COLO829 (cell line): ENCODE measurements at places on chromosomes 16 and 17.

- no peak for DNase-seq
Measured at GRCh38 chr16:79097771-79098170, 502.8 kb downstream of the MAF start.

GRCh38 chr17:75850928-75851692 lies 4.0 kb downstream of the WBP2 start:
- DNase-seq = no peak

DNA sequence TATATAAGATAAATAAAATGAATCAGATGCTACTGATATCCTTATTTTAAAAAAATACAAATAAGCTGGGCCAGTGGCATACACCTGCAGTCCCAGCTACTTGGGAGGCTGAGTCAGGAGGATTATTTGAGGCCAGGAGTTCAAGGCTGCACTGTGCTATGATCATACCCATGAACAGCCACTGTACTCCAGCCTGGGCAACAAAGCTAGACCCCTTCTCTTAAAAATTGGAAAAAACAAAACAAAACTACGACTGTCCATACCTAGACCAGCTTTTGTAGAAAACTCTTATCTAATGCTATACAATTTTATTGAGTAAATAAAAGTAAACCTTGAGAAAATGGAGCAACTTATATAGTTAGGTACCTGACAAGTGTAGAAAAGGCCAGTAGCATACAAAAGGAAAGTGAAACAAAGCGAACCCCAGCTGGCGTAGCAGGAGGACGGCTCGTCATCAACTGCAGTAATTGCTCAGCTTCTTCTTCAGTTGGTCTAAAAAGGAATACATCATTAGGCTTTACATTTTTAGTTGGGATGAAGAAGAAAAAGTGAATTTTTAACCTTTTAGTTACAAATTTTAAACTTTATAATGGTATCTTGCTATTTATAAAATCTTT lies 23.6 kb downstream of the INTS2 start:
- DNase-seq = no peak

- no peak for DNase-seq
Measured at GRCh38 chr17:28855336-28855679, 492 bp downstream of the ERAL1 start.

DNA sequence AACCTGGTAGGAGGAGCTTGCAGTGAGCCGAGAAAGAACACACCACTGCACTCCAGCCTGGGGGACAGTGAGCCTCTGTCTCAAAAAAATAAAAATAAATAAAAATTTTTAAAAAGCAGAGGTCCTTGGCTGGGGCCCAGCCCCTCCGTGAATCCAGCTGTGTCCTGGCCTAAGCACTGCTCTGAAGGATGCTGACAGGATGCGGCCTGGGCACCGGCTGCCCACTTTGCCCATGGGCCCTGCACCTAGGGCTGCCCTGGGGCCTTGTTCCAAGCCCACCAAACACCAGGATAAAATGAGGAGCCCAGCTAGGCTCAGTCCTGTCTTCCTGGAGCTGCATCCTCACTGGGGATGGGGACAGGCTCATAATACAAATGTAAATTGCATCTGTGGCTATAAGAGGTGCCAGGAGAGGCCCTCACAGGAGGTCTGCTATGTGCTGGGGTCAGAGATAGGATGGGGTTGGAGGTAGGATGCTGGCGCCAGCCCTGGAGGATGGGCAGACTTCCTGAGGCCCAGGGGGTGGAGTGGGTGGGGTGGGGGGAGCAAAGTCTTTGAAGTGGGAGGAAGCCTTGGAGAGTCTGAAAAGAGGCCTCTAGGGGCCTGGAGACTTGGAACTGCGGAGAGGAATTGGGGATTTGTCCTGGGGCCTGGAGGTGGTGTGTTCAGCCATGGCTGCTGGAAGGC lies 6.2 kb downstream of the C16orf89 start:
- DNase-seq = no peak
